ENCODE measurements at places on chromosomes 2 and 18. TPM values are rescaled to one million over a fixed set of nuclear protein-coding genes. Genes with fewer than 3 reads are reported as not detected.

- DNase-seq: no peak
Observed at GRCh38 chr2:70710038-70710690, 57.8 kb downstream of the ADD2 start.

- DNase-seq: no peak
Observed at GRCh38 chr2:110979471-110980338, 141.0 kb upstream of the BCL2L11 start.

DNA sequence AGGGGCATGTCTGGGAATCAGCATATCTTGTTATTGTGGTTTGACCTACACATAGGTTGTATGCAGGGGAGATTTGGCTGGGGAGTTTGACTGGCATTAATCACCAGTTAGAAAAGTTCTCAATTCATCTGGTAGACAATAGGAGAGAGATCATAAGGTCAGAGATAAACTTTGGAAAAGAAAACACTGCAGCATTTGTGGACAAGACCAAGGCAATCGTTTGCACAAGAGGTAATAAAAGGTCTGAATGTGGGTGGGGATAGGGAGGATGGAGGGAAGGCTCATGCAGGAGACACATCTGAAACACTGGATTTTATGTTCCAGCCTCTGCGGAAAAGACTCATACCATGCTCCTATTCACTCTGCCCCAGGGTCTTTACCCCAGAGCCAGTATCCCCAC is 136.9 kb downstream of the MAIP1 start:
- no peak for DNase-seq

- DNase-seq: no peak
Observed at GRCh38 chr18:28588884-28589549, 412.1 kb upstream of the CDH2 start.

- DNase-seq: no peak
Observed at GRCh38 chr2:54259413-54260240, 3.6 kb upstream of the TSPYL6 start.

GRCh38 chr18:41096504-41096903 is 858.5 kb upstream of the PIK3C3 start:
- peak; percentile 52 for DNase-seq

The MSGN1 gene
- not detected for total RNA-seq

- no peak for DNase-seq
Observed at GRCh38 chr2:210617732-210618330, 61.4 kb downstream of the CPS1 start.

The ITGB6 gene
- total RNA-seq: 113 TPM

DNA sequence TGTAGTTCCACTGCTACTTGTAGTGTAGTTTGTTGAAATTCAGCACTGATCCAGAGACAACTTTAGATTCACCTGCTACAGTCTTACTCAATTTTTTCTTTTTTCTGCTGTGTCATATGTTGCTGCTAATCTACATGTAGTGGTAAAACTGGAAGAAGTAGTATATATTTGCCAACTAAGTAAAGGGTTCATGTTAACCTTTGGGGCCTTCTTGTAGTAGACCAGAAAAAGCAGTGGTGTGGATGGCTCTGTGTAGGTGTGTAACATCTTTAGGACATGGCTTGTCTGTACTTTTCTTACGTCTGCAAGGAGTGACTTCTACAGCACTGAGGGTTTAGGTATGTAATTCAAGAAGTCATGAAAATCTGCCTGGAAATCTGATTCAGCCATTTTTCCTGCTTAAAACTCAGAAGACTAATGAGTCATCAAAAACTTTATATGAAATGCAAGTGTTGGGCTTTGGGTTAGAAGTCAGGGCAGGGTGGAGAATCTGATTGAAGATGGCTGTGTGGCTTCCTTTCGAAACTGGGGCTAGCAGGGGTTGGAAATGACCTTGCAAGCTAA is 8.4 kb downstream of the PTPRM start:
- DNase-seq: peak; percentile 64

- no peak for DNase-seq
Observed at GRCh38 chr18:5951515-5952091, 56.3 kb upstream of the TMEM200C start.

GRCh38 chr2:16105669-16106281 is 165.4 kb downstream of the MYCN start:
- DNase-seq: peak; percentile 28

DNA sequence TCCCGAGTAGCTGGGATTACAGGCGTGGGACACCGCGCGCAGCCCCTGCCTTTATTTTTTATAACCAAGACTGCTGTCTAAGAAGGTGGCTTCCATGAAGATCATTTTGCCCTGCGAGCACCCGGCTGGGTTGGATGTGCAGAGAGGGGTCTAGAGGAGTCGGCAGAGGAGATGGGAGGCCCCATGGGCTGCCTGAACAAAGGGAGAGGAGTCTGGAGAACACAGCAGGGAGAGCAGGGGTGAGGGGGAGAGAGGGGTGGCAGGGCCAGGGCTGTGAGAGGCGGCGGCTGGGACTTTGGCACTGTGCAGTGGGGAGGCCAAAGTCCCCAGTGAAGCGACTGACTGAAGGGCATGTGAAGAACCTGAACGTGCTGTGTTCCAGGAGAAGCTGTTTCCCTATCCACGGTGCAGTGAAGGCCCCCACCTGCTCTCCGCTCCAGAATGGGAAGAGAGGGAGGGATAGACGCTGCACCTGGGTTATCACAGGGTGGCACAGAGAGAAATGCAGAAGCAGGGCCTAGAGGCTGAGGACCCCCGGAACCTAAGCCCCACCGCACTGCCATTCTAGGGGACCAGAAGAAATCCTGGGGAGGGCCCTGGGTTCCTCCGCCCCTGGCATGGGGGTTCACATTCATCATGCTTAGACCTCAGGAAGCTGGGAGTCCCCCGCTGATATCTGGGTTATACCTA is 24.8 kb upstream of the FOSL2 start:
- no peak for DNase-seq

GRCh38 chr2:151943461-151943860 is 115.2 kb upstream of the ARL5A start:
- peak; percentile 75 for DNase-seq

DNA sequence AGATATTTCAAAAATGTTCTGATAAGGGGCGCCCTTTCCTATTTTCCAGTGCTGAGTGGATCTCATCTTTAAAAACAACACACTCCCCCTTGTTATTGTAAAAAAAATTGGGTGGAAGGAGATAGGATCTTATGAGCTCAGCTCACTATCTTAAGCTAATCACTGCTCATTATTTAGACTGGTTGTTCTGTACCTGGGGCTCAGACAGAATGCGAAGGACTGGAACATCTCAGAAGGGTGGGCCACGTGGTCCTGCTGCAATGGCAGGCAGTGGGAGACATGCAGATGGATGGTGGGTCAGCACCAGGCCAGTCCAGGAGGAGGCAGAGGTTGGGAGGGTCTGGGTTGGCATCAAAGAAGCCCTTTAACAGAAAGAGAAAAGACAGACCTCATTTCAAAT is 48.3 kb upstream of the GPR155 start:
- DNase-seq: no peak

DNA sequence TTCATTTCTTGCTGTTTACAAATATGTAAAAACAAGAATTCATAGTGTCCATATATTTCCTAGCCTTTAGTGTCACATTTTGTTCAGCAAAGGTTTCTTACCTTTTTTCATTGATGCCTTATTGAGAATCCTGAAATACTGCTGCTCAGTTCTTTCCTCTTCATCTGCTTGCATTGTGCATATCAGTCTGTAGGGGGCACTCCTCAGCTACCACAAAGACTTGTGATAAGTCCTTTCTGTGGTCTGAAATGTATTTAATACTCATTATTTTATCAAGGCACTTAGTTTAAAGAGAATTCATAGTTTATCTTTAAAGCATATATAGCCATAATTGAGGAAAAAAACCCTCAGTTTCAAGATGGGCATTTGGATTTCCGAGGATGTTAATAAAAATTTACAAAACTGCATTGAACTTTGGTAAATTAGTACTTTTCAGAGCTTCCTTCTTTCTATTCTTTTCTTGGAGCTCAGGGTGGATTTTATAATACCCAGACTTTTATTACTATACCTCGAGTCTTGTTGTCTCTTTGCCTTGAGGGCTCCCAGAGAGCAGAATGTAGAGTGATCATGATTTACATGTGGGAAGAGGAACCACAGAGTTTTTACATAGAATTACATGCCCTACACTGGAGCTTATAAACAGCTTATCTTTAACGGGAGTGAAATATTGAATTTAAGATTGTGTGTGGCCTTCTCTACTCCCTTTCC is 570.1 kb downstream of the PLCL1 start:
- DNase-seq: peak; percentile 20

The GPBAR1 gene
- total RNA-seq: 0.14 TPM

GRCh38 chr2:223929571-223930102 is 15.5 kb downstream of the WDFY1 start:
- no peak for DNase-seq

GRCh38 chr2:135799738-135800137 is 37.2 kb downstream of the LCT start:
- no peak for DNase-seq

The STAMBP gene
- total RNA-seq: 72.9 TPM

GRCh38 chr2:43841949-43842865 is 3.4 kb downstream of the ABCG8 start:
- DNase-seq: no peak

GRCh38 chr18:79570266-79571201 is 109.1 kb upstream of the CTDP1 start:
- DNase-seq: peak; percentile 53

DNA sequence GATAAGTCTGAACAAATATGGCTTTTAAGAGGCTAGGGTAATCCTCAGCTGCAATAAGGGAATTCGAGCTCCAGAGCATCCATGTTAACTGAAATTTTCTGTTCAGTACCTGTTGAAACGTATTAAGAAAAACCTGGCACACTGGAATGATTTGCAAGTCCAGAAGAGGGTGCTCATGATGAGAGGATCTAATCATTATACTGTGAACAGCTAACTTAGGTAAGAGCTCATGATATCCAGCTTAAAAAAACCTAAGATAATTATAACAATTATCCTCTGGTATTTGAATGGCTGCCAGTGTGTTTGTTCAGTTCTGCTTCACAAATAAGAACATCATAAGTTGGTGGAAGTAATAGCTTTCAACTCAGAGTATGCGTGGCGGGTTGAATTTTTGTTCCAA is 1118.3 kb upstream of the DDX18 start:
- DNase-seq: no peak

DNA sequence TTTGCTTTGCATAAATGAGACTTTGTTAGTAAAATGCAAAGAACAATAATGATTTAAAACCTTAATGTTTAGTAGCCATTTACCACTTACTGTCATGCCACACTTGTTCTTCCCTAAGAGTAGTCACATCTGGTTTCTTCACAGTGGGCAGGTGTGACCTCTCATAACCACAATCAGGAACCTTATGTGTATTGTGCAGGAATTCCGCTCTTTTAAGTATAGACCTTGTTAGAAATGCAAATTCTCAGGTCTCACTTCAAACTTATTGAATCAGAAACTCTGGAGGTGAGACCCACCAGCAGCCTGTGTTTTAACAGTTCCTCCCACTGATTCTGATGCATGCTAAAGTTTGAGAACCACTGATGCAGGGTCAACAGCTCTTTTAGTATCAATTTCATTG is 518.8 kb upstream of the MEX3C start:
- no peak for DNase-seq

The DRC1 gene
- total RNA-seq: not detected

The TACR1 gene
- total RNA-seq: not detected

- peak; percentile 56 for DNase-seq
Observed at GRCh38 chr2:204479557-204479956, 65.7 kb upstream of the PARD3B start.

The ADD2 gene
- total RNA-seq: 1.8 TPM

DNA sequence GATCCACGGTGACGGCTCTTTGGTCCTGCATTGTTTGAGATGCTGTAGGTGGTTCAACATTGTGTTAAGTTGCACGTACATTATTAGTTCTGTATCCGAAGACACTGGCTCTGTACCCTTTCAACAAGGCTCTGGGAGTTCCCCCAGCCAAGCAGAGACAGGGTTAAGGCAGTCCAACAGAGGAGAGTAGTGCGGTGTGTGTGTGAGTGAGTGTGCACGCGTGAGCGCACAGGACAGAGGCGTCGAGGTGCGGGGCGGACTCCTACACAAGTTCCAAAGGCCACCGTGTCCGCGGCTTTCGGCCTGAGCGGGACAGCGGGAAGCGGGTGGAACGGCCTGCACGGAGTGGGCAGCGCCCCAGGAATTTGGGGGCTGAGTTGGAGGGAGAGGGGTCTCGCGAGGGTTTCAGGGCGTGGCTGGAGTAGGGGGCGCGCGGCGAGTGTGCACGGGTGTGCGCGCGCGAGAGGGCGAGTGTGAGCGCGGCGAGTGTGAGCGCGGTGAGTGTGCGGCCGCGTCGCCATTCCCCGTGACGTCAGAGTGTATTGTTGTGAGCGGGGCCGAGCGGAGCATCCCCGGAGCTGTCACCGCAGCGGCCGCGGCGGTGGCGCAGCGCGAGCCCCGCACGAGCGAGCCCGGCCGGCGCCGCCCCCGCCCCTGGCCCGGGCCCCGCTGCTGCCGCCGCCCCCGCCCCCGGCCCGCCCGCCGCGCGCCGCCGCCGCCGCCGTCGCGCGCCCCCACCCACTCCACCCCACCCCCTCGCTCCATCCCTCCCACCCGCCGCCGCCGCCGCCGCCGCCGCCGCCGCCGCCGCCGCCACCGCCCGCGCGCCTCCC is at the start of gene ASXL3:
TSS of gene ASXL3 (plus strand) at position 535 of the 833 bp plus-strand sequence. CDS start 413 bp downstream, outside the sequence.
- DNase-seq: no peak

- DNase-seq: no peak
Observed at GRCh38 chr2:149562324-149562723, 25.3 kb downstream of the MMADHC start.

The RAB31 gene
- 51.7 TPM for total RNA-seq

The EN1 gene
- not detected for total RNA-seq

DNA sequence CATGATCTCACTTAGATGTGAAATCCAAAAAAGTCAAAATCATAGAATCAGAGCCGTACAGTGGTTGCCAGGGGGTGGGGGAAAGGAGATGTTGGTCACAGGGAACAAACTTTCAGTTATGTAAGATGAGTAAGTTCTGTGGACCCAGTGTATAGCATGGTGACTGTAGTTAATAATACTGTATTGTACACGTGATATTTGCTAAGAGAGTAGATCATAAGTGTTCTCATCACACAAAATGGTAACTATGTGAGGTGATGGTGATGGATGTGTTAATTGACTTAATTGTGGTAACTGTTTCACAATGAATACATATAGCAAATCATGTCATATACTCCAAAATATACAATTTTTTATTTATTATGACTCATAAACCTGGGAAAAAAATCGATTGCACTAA is 202.1 kb upstream of the SMAD7 start:
- DNase-seq: no peak
